NCI-H510A (cell line): ENCODE measurements at places on chromosomes 16 and 17.

- DNase-seq = no peak
These were observed 28.9 kb downstream of the WFDC1 start for GRCh38 chr16:84323606-84324005.

DNA sequence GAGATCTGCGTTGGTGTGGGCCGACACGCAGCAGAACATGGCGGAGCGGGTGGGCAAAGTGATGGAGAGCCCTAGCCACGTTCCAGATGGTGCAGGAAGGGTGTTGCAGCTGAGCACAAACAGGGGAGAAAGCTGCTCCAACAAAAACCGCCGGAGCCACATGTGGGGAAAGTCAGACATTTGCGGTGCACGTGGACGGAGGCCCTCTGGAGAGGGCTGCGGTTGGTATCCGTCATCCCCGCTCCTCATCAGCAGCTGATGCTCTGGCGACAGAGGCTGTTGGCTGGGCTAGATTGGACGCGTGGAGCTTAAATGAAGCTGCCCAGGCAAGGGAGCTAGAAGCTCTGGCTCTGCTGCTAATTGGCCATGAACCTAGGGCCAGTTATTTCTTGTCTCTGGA lies 43.5 kb upstream of the ADCY9 start:
- no peak for DNase-seq

DNA sequence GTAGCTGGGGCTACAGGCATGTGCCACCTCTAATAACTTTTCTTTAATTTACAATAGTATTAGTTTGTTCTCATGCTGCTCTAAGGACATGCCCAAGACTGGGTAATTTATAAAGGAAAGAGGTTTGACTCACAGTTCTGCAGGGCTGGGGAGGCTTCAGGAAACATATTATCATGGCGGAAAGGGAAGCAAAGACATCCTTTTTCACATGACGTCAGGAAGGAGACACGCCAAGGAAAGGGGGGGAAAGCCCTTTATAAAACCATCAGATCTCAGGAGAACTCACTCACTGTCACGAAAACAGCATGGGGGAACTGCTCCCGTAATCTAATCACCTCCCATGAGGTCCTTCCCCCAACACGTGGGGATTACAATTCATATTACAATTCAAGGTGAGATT lies 18.3 kb downstream of the IL4R start:
- no peak for DNase-seq

DNA sequence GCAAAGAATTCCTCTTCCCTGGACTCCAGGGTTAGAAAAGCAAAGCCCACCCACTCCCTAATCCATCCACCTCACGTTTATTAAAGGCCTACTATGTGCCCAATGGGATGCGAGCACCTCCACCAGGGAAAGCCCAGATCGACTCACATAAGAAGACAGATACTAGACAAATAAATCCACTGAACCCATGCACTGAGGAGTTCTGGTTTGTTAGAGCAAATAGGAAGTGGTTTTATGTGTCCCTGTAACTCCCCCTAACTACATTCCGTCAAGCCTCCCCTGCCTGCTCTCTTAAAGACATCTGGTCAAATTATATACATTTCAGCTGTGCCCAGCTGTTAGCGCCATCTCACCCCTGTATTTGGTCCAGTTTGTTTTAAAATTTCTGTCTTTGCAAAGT lies 218.5 kb upstream of the RPL38 start:
- no peak for DNase-seq

DNA sequence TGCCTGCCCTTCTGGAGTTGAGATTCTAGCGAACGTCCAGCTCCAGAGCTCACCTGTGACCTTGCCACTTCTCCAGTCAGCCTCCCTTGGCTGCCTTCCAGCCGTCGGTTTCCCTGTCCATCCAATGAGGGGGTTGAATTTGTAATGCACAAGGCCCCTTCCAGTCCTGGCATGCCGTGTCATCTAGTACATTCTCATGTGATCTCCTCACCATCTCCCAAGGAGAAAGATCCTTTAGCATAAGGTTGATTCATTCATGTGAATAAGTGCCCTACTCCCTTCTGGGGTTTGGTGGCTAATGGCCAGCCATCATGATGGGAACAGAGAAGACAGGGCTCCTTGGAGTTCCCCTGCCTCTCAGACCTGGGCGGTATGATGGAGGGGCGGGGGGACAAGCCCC lies 18.9 kb upstream of the ABCC3 start:
- no peak for DNase-seq

DNA sequence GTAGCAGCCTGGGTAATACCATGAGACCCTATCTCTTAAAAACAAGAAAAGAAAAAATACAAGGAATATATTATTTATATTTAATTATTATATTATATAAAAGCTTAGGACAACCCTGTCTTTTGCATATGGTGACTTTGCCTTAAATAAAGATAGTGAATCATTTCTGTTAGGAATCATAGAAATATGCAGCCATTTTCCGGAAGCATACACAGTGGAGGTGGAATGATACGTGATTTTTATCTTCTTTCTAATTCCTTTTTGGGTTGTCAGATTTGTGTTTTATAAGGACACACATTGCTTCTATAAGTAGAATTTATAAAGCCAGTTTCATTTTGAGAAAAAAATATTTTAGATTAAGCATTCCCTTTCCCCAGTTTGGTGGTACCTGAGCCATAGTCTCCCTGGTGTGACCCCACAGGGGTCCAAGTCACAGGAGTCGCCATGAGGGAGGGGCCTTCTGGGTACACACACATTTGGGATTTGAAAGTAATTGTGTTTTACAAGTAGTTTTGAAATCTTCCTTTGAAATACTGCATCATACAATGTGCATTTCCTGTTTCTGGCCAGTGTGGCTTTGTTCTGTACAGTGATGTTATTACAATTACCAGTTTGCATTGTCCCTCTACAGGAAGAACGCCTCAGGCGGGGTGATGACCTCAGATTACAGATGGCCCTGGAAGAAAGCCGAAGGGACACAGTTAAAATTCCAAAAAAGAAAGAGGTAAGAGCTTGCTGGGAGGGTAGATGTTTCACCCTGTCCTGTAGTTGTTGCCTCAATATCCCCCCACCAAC lies 50.9 kb downstream of the B9D1 start:
- no peak for DNase-seq

- DNase-seq = no peak
These were observed 21.9 kb upstream of the NXPH3 start for GRCh38 chr17:49553676-49554335.

DNA sequence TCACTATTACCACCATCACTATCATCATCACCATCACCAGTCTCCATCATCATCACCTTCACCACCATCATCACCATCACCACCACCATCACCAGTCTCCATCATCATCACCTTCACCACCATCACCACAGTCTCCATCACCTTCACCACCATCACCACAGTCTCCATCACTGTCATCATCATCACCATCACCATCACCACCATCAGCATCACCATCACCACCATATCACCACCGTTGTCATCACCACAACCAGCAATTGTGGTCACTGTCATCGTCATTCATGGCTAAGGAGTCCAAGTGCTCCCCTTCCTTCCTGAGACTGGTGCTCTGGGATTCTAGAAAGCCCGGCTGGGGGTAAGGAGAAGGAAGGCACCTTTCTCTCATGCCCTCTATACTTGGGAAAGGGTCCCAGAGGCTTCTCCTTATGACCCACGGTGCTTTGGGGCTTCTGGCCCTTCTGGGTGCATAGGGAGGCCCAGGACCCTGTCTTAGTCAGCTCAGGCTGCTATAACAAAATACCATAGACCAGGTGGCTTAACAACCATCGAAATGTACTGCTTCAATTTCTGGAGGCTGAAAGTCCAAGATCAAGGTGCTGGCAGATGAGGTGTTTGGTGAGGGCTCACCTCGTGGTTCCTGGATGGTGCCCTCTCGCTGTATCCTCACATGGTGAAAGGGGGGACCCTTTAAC lies 93.4 kb upstream of the GSE1 start:
- no peak for DNase-seq

DNA sequence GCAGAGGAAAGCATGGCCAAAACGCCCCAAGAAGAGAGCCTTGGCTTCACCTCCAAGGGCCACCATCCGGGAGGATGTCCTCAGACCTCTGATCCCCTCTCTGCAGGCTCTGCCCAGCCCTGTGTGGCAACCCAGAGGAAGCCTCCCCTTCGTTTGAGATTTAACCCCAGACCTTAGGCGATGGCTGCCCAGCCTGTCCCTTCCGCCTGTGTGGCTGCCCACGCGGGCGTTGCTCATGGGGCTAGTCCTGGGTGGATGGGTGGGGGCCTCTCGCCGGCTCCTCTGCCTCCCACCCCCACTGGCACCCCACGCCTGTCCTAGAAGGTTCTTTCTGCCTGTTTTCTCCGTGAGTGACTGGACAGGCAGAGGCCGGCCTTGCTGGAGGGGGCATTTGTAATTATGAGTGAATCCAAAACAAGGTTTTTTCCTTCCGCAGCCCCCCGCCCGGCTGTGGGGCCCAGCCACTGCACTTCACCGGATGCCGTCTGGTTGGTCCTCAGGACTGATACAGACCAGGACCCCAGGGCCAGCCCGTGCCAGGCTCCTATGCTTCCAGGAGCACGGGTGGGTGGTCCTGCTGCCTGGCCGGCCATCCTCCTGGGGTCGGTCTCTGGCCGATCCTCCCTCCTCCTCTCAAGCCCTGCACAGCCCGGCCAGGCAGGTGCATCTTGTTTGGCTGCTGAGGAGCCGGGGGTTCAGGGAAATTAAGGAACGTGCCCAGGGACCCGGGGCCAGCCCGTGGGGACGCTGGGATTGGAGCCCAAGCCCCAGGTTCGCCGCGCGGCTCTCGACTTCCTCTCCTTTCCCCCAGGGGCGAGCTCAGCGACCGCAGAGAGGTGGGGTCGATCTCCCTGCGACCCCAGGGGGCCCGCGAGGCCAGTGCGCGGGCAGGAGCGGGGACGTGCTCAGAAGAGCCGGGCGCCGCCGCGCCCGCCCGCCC lies at the start of gene TMEM235:
TMEM235 (plus strand) TSS at position 636 of the 940 bp plus-strand sequence. CDS start 393 bp downstream, outside the sequence.
- DNase-seq = no peak

DNA sequence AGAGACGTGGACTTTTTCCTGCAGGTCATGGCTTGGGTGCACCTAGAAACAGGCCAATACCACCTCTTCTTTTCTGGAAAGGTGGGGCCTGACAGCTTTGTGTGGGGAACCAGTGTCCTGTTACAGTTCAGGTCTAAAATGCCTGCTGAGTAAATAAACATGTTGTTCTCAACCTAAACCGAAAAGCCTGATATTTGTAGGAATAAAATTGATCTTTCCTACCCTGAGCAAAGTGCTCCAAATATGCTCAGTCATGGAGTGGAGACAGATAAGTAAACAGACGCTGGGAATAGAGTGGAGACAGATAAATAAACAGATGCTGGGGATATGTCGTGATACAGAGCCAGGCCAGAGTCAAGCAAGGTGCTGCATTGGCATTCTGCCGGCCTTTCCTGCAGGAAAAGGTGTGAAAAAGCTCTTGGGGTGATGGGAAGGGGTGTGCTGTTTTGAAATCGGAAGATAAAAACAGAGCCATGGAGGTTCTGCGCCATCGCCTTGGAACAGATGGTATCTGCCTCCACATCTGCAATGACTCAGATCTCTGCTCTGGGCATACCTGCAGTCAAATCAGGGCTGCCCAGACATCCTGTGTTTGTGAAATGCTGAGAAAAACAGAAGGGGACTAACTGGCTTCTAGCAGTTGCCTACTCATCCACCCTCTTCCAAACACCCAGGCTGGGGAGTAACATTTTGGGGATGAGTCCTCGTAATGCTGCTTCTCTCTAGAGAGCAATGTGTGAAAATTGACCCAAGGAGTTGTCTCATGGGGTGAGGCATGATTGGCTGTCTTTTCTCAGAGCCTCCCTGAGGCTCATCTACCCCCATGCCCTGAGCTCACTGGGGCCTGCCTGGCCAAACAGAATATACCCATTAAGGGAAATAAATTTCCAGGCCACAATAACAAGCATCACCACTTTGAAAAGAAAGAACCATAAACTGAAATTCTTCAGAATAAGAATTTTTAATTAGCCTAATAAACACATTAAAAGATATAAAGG lies 16.8 kb upstream of the TRPV2 start:
- no peak for DNase-seq

DNA sequence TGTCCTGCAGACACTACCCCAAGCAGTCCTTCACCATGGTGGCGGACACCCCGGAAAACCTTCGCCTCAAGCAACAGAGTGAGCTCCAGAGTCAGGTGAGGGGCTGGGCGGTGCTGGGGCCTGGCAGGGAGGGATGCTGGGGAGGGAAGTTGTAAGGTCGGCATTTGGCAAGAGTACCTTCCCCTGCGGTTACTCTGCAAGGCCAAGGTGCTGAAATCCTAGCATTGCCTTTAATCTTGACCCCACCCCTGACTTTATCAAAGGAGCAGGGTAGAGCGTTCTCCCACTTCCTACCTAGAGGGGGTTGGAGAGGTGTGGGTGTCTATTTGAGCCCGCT lies 20.5 kb downstream of the LASP1 start:
- no peak for DNase-seq

DNA sequence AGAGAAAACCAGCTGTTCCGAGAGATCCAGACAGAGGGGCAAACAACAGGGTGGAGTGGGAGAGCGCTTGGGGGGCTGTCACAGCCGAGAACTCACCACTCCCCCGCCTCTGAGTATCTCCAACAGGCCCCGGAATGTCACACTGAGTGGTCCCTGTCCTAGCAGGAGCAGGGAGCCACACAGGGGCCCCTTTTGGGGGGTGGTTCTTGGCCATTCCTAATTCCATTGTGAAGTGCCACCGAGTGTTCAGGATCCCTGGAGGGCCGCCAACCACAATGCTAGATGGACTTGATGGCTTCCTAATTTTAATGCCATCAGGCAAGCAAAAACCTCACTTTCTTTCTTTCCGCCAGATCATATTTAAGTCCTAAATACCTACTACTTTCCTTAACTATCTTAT lies 16.8 kb downstream of the ABCA3 start:
- DNase-seq = no peak

GRCh38 chr17:34579979-34580684 lies 750 bp downstream of the TMEM132E start:
- no peak for DNase-seq

DNA sequence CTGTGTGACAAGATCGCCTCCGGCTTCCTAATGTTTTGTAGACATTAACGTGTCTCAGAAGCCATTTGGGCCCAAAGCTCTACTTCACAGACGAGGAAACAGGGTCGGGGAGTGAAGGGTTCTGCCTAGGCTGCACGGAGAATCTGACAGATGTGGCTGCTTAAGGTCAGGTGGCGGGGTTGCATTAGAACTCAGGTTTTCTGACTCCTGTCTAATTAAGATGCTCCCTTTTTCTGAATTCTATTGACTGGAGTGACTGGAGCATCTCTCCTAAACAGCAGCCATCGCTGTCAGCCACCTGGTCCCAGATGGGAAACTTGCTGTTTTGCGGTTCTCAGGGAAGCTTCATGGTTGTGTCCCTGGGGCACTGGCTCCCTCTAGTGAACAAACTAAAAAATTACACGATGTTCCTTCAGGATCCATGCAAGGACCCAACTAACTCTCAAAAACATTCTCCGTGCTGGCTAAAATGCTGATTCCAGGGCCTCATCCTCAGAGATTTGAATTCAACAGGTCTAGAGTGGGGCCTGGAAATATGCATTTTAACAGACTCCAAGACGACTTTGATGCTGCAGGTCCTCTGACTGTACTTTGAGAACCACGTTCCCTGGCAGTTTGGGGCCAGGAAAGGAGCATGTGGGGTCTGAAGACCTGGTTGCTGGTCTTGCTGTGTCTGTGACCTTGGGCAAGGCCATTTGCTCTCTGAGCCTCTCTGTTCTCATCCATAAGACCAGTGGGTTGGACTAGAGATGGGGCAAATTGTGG lies 117.4 kb downstream of the IRF8 start:
- no peak for DNase-seq

GRCh38 chr17:31533546-31534155 lies 142.2 kb downstream of the RAB11FIP4 start:
- no peak for DNase-seq

GRCh38 chr17:6355196-6355595 lies 79.7 kb downstream of the AIPL1 start:
- DNase-seq = no peak
